ENCODE measurements at places on chromosomes 7 and 10. TPM values are rescaled to one million over a fixed set of nuclear protein-coding genes. Genes with fewer than 3 reads are reported as not detected.
A peak's percentile ranks its signal among the peaks of the same experiment; 100 is the strongest.

RARRES2 gene
- total RNA-seq, result not detected

KCND2 gene
- total RNA-seq, result not detected

XRCC2 gene
- total RNA-seq, result 0.48 TPM

DNA sequence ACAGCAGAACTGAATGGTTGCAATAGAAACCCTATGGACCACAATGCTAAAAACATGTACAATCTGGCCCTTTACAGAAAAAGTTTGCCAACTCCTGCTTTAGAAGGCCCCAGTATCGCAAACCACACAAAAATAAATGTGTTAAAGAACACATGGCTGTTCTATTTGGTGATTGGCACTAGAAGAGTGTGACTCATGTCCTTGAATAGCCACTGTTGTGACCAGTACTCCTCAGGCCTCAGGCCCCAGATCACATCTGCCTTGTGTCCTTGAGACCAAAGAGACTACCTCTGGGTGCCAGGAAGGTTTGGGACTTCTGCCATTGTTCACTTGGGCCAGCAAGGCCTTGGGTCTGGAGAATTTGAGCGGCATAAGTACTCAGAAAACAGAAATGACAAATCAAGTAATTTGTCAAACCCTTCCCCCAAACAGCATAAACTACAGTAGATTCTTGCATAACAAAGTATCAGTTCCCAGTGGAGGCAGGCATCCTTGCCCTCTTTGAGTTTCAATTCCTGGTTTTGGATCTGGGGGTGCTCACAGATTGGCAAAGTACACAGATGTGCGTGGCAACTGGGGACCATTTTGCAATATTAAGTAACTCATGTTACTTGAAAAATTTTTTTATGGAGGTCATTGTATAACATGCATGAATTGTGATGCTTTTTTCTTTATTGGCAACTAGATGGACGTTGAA, 50.2 kb downstream of the MTURN start:
- H3K4me3 ChIP-seq, result no peak overlapping the region
- no peaks in the 10 kb centered on the region for H3K27me3 ChIP-seq
- no peak for DNase-seq
- H3K27ac ChIP-seq, result no peak overlapping the region

- H3K4me3 ChIP-seq, result no peak overlapping the region
- DNase-seq, result no peak
- H3K27me3 ChIP-seq, result no peaks in the 10 kb centered on the region
- H3K4me1 ChIP-seq, result no peaks in the 10 kb centered on the region
- no peak overlapping the region for H3K27ac ChIP-seq
- peaks cover 11% of the 10 kb centered on the region for H3K36me3 ChIP-seq
These were observed 30.4 kb downstream of the PFKFB3 start for GRCh38 chr10:6232846-6233724.

DNA sequence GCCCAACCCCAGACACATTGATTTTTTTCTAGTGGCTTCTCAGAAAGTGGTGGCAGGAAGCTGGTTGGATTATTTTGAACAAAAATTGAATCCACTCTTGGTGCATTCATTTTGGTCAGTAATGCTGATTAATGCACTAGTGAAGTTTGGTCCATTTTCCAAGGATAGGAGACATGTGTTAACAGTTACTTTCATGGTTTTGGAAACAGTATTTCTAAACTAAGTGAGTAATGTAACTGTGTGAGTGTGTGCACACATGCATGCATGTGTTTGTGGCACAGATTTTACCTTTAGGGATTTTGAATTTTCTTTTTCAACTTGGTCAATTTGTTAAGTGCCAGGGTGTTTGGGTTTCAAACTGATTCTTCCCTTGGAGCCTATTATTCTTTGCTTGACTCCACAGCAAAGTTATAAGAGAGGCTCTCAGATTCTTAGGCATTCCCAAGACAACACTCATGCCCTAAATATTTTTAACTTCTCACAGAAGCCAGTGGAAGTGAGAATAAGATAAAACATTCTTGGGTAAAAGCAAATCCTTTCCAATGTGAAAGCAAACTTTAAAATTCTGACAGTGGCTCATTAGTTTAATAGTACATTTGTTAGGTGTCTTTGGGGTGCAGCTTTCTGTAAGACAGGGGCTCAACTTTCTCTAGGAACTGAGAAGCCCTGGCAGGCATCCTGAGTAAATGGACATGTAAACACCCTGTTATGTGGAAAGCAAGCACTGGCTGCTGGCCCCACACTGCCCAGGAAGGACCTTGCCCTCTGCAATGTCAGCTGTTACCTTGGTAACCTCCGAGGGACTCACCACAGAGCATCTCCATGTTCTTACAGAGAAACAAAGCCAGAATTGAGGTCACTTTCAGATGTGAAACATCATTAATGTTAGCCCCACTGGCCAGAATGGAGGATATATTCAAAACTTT, 68.4 kb downstream of the ASAH2B start:
- no peak for DNase-seq
- H3K4me3 ChIP-seq, result no peak overlapping the region
- H3K36me3 ChIP-seq, result no peaks in the 10 kb centered on the region
- no peak overlapping the region for H3K27ac ChIP-seq
- H3K27me3 ChIP-seq, result no peaks in the 10 kb centered on the region

DNA sequence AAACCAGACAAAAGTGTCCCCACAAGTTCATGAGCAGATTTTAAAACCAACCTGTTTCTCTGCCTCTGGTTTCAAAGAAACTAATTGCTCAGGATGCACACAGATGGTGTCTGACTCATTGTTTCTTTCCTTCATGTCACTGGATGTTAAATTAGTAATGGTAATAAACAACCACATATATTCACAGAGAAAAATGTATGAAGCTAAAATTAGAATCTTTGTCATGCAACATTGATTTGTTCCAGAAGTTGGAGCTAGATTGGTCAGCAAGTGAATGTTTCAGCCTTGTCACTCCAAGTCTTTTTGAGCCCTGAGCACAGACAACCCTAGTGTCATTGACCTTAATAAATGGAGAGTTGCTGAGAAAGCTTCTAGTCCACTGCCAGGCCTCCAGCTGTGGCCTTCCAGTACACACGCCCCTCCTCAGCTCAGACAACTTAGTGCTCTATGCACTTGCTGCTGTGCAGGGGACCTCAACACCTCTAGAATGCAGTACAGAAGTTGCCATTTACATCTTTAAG, 175.9 kb downstream of the CCDC71L start:
- no peak overlapping the region for H3K27ac ChIP-seq
- H3K27me3 ChIP-seq, result no peaks in the 10 kb centered on the region
- H3K4me1 ChIP-seq, result no peaks in the 10 kb centered on the region
- no peaks in the 10 kb centered on the region for H3K36me3 ChIP-seq

DNA sequence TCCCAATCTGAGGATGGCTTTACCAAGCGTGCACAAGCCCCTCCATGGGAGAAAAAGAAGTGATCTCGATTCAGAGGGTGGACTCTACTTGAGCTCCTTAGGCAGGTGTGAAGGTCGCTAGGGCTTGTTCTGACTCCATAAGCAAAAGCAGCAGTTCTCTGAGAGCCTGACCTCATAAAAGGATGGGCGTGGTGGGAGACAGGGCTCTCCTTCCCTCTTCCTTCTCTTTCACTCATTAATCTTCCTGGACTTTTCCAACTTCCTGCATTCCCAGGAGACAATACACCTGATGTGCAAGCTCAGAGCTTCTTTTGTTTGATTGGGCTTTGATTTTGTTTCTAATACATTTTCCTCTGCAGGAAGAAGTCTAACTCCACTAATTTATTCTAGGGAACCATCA, 22.3 kb upstream of the TMEM72 start:
- no peaks in the 10 kb centered on the region for H3K27me3 ChIP-seq
- H3K27ac ChIP-seq, result no peak overlapping the region
- no peaks in the 10 kb centered on the region for H3K4me1 ChIP-seq
- H3K4me3 ChIP-seq, result no peak overlapping the region
- DNase-seq, result no peak
- no peaks in the 10 kb centered on the region for H3K36me3 ChIP-seq

GRCh38 chr7:134736381-134736780, 43.1 kb upstream of the CALD1 start:
- H3K27ac ChIP-seq, result no peak overlapping the region
- no peaks in the 10 kb centered on the region for H3K36me3 ChIP-seq
- H3K4me3 ChIP-seq, result no peak overlapping the region
- no peaks in the 10 kb centered on the region for H3K4me1 ChIP-seq
- DNase-seq, result no peak
- no peaks in the 10 kb centered on the region for H3K27me3 ChIP-seq

DNA sequence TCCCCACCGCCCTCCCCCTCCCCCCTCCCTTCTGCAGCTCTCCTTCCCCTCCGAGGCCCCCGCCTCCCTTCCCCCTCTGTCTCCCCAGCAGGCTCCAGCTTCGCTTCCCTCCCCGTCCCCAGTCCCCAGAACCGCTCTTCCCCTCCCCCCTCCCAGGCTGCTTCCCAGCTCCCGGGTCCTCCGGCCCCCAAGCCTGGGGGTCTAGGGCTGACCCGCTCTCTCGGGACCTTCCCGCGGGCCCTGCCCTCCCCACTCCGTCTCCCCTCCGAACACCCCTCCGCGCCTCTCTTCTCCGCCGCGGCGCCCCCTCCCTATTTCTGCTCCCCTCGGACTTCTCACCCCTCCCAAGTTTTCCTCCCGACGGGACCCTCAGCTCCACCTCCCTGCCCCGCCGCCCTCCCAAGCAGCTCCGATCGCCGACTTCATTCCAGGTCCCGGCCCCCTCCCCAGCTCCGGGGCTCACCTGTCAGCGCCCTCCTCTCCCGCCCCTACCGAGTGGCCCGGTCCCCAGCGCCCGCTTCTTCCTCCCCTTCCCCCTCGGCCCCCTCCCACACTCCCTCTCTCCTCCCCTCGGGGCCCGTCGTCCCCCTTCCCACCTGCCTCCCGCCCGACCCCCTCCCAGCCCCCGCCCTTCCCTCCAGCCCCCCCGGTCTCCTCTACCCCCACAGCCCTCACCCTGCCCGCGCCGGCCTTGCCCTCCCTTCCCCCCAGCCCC, 990 bp downstream of the ZNF467 start:
- H3K27ac ChIP-seq, result peak overlapping the region; percentile 45
- no peak for DNase-seq
- no peaks in the 10 kb centered on the region for H3K27me3 ChIP-seq
- no peaks in the 10 kb centered on the region for H3K36me3 ChIP-seq

- H3K36me3 ChIP-seq, result no peaks in the 10 kb centered on the region
- DNase-seq, result no peak
- H3K27ac ChIP-seq, result no peak overlapping the region
- no peak overlapping the region for H3K4me3 ChIP-seq
- H3K27me3 ChIP-seq, result no peaks in the 10 kb centered on the region
These were observed 89.8 kb downstream of the CREM start for GRCh38 chr10:35216303-35216905.

DNA sequence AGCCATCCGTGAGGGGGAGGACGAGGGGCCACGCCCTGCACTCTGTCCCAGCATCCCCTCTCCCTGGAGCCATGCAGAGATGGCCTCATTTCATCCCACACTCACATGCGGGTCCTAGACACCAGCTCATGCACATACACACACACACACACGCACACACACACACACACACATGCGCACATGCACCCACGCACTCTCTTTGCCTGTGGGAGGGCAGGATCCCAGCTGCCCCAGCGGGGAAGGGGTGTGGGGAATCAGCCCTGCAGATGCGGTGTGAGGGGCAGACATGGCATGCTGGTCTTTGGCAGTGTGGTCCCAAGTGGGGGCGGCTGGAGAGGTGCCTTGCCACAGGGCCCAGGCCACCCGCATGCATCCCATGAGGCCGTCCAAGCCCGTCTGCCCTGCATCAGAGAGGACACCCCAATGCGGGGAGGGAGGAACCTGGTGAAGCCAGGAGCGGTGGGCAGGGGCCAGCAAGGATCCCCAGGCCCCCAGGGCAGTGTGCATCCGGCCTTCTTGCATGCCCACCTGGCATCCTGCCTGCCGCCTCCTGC, 68.1 kb downstream of the LHPP start:
- no peaks in the 10 kb centered on the region for H3K4me1 ChIP-seq
- H3K36me3 ChIP-seq, result no peaks in the 10 kb centered on the region
- H3K4me3 ChIP-seq, result no peak overlapping the region
- no peak overlapping the region for H3K27ac ChIP-seq
- H3K27me3 ChIP-seq, result no peaks in the 10 kb centered on the region

GRCh38 chr10:110413903-110414547, 83.7 kb upstream of the DUSP5 start:
- no peak overlapping the region for H3K4me3 ChIP-seq
- H3K36me3 ChIP-seq, result no peaks in the 10 kb centered on the region
- H3K4me1 ChIP-seq, result peaks cover 35% of the 10 kb centered on the region
- no peaks in the 10 kb centered on the region for H3K27me3 ChIP-seq
- no peak overlapping the region for H3K27ac ChIP-seq
- DNase-seq, result no peak

- DNase-seq, result no peak
- H3K27me3 ChIP-seq, result no peaks in the 10 kb centered on the region
- H3K27ac ChIP-seq, result no peak overlapping the region
- no peaks in the 10 kb centered on the region for H3K4me1 ChIP-seq
- no peaks in the 10 kb centered on the region for H3K36me3 ChIP-seq
These were observed 79.9 kb upstream of the THSD7A start for GRCh38 chr7:11911900-11912299.

DNA sequence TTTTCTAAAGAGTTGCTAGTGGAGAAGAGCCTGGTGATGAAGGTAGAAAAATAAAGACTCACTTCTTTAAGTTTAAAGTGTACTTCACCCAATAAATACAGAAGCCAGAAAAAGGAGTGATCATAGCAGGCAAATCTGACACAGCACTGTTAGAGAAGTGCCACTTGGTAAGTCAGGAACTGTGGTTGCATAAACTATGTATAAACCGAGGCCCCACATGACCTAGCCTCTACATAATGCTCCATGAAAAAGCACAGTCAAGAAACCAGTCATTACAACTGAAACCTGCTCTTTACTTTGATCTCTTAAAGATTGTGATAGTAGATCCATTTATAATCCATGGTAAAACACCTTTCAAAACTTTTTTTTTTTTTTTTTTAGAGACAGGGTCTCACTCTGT, 172.1 kb upstream of the PHYHIPL start:
- DNase-seq, result no peak
- H3K27ac ChIP-seq, result no peak overlapping the region
- no peaks in the 10 kb centered on the region for H3K36me3 ChIP-seq
- H3K4me1 ChIP-seq, result no peaks in the 10 kb centered on the region

GRCh38 chr10:59577984-59578383, 131.7 kb downstream of the SLC16A9 start:
- no peaks in the 10 kb centered on the region for H3K36me3 ChIP-seq
- H3K4me1 ChIP-seq, result no peaks in the 10 kb centered on the region
- no peak overlapping the region for H3K27ac ChIP-seq

GRCh38 chr10:124145109-124145870, 51.9 kb upstream of the CHST15 start:
- H3K4me1 ChIP-seq, result no peaks in the 10 kb centered on the region
- H3K4me3 ChIP-seq, result no peak overlapping the region
- H3K27me3 ChIP-seq, result no peaks in the 10 kb centered on the region
